Cerebellar nuclear complex (tissue), 1 donor: ENCODE measurements at places on chromosomes 3 and 15.

DNA sequence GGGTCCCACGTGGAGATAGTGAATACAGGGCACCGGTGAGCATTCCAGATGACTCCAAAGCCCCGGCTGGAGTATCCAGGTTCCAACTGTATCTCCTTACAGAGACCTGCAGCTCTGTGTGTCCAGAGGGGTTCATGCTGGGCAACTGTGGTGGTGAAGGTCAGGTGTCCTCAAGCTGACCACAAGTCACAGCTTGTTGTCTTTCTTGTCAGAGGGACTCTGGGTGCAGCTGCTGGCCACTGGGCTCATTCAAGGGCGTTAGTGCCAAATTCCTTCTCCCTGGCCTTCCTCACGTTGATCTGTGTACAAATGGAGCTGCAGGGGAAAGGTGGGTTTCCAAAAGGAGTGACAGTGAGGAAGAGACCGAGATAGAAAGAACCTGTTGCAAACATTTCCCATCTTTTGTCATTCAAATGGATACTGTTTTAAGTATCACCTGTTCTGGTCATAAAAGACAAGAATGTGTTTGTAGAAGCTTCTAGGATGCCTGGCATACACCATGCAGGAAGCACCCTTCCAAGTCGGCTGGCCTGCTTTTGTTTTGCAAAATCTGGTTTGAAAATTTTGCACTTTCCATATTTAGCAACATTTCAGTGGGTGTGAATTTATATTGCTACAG, 52.5 kb downstream of the CEMIP start:
- no peak for DNase-seq

DNA sequence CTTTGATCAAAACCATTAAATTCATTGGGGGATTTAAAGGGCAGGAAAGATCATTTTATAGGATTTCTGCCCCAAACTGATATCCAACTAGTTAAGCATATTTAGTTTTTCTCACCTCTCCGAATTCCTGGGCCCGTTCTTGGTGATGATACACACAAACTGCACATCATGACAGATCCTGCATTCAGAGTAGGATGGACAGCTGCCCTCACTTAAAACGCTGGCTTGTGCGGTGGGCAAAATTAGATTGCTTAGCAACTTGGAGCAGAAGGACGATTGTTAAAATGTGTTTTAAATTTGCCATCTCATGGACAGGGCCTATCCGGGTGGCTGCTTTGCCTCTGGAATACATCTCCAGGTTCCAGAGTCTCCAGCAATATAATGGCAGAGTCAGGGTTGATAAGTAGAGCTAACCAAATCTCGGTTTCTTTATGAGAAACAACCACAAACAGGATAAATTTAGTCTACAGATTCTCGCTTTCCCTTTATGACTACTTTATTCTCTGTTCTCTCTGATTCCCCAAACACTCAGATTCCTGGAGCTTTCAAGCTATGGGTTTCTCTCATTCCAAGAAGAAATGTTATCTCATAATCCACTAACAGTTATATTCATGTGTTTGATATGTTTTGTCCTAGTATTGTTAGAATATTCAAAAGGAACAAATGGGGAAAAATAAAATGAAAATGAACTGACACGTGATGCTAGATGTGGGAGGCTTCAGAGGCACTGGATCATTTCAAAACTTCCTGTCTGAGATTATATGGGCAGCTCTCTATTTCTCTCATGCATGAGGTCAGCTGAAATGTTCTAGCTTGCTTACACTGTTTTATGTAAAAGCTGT, 1014.1 kb upstream of the SEMA6D start:
- DNase-seq: no peak

DNA sequence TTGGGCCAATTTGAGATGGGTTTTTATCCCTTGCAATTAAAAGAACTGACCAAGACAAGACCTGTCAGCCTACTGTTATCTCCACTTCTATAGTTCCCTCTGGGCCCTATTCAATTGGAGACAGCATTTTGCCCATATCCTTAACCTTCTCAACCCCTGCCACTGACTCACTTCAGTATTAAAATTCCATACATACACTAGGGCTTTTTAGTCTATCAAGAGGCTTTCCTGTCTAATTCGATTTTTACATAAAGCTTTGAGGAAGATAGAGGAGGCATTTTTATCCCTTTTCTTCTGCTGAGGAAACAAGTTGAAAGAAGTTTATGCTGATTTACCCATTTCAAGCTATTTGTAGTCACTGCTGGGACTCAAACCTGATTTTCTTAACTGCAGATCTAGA, 51.1 kb downstream of the GTF2E1 start:
- no peak for DNase-seq

DNA sequence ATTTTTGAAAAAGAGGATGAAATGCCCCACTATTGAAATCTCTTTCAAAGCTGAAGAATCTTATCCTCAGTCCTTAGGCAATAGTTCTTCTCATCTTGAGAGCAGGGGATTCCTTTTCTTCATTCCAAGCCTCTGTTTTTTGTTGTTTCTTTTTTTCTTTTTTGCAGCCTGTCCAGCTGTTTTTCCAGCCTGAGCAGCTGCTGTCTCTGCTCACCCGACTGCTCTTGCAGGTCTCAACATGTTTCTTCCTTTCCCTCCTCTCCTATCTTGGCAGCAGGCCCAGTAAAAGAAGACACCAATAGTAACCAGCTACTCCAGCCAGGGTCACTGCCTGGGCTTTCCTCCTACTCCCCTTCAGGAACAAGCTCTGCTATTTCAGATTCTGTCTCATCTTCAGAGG, 23.8 kb downstream of the MEX3B start:
- DNase-seq: no peak

DNA sequence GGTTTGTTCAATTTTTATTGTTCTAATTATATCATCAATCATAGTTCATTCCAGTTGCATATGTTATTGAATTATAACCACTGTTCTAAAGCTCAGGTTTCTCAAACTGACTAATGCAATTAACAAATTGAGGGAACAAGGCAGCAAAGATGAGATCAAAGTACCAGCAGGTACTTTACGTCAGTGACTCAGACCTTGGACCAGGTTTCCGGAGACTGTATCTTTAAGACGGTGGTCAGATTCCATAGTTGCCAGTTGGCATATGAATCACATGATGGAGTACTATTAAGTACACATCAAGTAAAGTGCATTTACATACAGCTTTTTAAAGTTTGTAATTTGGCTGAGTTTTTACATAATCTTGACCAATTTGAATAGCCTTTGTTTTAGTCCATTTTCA, 583.6 kb upstream of the ROBO2 start:
- no peak for DNase-seq

- no peak for DNase-seq
Observed at GRCh38 chr15:31080591-31081014, 20.9 kb downstream of the TRPM1 start.

- DNase-seq: no peak
Observed at GRCh38 chr3:197425485-197426120, 127.2 kb upstream of the DLG1 start.

DNA sequence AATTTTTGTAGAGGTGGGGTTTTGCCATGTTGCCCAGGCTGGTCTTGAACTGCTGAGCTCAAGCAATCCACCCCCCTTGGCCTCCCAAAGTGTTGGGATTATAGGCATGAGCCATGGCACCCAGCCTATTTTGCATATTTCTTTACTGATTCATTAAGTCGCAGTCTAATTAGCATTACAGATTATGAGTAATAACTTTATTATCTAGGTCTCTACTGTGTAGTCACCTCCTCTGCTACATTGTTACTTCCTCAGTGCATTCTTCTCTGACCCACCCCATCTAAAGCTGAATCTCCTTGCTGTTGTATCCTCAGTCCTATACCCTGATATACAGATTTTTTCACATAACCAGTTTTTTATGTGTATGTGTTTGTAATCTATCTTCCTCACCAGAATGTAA, 61.7 kb downstream of the TFDP2 start:
- no peak for DNase-seq

- no peak for DNase-seq
Observed at GRCh38 chr3:172685331-172686214, 25.3 kb downstream of the NCEH1 start.

- DNase-seq: no peak
Observed at GRCh38 chr3:183492849-183493179, 62.7 kb downstream of the KLHL6 start.

GRCh38 chr3:149340310-149340933, 7.0 kb upstream of the TM4SF18 start:
- DNase-seq: no peak

DNA sequence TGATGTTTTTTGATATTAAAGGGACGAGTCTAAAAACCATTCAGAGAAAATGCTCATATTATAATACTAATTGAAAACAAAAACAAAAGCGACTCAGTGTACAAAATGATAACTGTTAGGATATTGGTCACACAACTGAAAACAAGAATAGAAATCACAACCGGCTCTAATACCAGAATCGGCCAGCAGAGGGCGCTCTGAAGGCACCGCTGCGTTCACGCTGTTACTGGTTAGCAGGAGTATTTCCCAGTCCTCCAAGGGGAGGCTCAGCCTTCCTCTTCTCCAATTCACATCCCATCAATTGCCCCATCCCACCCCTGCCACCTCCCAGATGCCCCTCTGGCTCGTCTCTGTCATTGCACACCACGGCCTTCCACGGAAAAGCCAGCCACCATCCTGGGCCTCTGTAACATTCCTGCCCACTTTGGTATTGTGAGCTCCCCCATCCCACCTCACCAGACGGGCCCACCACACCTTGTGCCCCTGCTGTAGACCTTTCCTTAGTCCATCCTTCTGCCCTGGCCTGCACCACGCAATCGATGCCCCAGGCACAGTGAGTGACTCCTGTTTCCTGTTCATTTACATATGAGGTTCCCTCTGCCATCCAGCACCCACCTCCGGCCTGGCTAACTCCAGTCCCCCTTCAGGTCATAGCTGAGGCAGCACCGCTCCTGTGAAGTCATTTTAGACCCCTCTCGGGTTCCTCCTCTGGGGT, 8.5 kb downstream of the FAM107A start:
- peak; percentile 39 for DNase-seq

GRCh38 chr3:11452885-11453847, 181.0 kb downstream of the ATG7 start:
- DNase-seq: no peak

GRCh38 chr15:27398631-27399161, 427.7 kb downstream of the GABRG3 start:
- DNase-seq: no peak

- no peak for DNase-seq
Observed at GRCh38 chr3:46624975-46625490, 12.7 kb downstream of the FAM240A start.

DNA sequence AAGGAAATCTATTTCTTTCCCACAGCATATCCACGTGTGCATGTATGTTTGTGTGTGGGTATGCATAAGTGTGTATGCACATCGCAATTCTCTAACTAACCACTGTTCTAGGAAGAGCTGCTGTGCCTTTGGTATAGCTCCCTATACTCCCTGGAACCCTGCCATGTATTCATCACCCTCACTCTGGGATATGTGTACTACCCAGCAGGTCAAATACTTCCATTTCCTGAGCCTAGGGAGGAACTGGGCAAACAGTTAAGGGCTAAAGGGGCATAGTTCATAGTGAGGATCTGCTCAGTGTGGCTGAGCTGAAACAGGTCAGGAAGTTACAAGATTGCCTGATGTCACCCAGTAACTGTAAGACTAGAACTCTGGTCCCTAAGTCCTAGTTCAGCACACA, 260.4 kb downstream of the RPLP1 start:
- no peak for DNase-seq

- DNase-seq: no peak
Observed at GRCh38 chr15:87632364-87632763, 624.2 kb downstream of the NTRK3 start.

DNA sequence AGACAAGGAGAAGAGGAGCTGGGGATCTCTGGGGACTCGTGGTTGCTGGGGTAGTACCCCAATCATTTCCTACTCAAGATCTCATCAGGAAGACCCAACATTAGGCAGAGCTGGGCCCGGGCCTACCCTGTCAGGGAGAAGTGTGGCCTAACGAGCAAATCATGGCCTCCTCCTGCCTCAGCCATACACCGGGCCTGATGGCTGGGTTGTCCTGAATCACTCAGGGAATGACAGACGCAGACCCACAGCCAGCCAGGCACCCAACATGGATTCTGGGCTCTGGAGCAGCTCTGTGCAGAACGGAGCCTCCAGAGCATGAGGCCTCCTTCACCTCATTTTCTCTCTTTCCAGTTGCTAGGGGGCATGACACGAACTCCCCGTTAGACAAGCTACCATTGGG, 19.7 kb downstream of the ITGA11 start:
- no peak for DNase-seq

DNA sequence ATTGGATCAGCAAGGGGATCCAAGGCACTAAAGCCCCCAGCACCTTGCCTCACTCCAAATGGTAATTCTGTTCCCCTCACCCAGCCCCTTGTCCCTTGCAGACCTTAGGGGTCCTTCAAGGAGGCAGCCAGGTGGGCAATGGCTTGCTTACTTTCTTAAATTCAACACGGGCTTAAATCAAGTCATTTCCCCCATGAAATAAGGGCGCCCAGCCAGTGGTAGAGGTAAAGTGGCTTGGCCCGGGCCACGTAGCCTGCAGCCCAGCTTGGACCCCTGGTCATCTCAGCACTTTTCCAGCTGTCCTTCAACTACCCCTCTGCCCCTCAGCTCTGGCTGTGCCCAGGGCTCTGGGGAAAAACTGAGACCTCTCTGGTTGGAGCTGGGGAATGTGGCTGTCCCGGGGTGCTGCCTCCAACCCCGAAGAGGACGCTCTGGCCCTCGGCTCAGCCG, 1.2 kb downstream of the PSTPIP1 start:
- DNase-seq: no peak

DNA sequence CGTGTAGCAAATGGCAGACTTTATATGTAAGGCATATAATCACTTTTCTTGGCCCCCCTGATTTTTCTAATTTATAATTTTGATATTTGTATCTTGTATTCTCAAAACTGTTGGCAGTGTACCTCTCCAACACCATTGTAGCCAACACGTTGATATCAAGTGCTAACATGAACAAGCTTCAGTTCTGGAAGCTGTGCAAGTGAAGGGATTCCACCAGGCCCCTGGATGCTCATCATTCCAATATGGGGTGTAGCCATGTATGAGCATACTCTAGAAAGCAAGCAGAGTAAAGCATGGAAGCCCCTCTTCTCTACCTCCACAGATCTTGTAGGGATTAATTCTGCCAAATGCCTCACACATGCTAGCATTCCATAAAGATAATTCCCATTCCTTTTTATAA, 211.3 kb downstream of the MYRIP start:
- no peak for DNase-seq
